ENCODE measurements at places on chromosomes 12 and 14.

GRCh38 chr12:67442896-67443295 lies 173.7 kb downstream of the CAND1 start:
- DNase-seq: no peak

- no peak for DNase-seq
Measured at GRCh38 chr12:31322801-31323207, 3.1 kb downstream of the SINHCAF start.

- DNase-seq: no peak
Measured at GRCh38 chr14:55233591-55233990, 37.6 kb upstream of the FBXO34 start.

GRCh38 chr12:106739815-106740530 lies 34.5 kb upstream of the RIC8B start:
- no peak for DNase-seq

- no peak for DNase-seq
Measured at GRCh38 chr12:125382926-125383325, 317.7 kb downstream of the AACS start.

DNA sequence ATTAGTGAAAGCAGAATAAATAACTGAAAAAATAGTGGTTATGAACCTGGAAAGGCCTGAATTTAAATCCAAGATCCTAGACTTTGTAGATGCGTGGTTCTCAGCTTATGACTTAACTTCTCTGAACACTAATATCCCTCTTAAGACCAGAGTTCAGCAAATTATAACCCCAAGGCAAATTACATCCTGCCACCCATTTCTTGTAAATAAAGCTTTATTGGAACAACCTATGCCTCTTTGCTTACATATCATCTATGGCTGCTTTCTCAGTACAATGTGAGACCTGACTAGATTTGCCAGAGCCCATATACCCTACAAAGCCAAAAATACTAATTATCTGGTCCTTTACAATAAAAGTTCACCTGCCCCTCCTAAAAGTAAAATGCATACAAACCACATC lies 199.1 kb downstream of the MED13L start:
- no peak for DNase-seq

- DNase-seq: no peak
Measured at GRCh38 chr14:37594971-37595808, at the start of the genes FOXA1 and TTC6. Gene FOXA1 (minus strand): TSS chr14:37595249. CDS start chr14:37594972, 277 bp downstream. Gene TTC6 (plus strand): TSS chr14:37595629. CDS start chr14:37622065, 26,436 bp downstream.

DNA sequence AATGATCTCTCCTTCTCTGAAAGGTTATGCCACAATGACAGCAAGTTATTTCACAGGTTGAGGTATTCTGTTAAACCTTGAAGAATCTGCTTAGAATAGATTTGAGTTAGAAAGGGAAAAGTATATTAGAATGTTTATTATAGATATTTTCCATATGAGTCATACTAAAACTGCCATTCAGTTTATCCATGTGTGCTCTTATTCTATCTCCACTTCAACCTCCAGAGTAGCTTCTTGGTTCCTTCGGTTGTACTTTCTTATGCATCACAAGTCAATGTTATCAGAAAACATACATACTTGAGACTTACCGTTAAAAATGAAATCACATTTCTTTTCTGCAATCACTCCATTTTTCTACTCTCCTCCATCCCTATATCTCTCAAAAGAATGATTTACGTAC lies 197.7 kb downstream of the BCAT1 start:
- no peak for DNase-seq

- DNase-seq: no peak
Measured at GRCh38 chr12:56836800-56837663, 73.9 kb downstream of the HSD17B6 start.

GRCh38 chr12:95169368-95169767 lies 47.9 kb downstream of the FGD6 start:
- no peak for DNase-seq

- DNase-seq: peak; percentile 32
Measured at GRCh38 chr14:69354383-69355153, 43.5 kb downstream of the ERH start.

DNA sequence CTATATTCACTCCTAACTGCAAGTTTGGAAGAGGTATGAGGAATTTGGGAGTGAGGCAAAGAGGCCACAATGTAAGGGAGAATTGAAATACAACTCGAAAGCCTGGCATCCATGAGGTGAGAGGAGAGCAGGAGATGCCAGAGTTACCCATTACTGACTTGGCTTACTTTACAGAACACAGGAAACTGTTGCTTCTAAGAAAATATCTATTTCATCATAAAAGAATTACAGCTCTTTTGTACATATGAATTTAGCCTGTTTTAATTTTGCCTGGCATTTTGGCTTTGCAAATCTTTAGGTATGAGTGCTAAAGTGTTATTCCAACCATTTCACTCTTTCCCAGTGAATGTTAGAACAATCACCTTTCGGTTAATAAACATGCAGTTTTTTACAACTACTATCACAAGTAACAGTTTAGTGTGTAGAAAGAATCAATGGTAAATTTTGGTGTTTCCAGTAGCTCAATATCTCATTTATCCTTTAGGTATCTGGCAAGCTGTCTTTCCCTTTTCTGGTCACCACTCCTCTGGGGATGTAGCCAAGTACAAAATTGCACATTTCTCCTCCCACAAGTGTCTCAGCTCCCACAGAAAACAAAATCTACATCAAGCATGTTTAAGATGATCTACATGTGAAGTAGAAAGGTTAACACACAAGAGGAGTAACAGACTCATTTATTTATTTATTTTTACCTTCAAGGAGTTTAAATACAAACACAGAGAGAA lies 196.6 kb upstream of the DCN start:
- DNase-seq: no peak

DNA sequence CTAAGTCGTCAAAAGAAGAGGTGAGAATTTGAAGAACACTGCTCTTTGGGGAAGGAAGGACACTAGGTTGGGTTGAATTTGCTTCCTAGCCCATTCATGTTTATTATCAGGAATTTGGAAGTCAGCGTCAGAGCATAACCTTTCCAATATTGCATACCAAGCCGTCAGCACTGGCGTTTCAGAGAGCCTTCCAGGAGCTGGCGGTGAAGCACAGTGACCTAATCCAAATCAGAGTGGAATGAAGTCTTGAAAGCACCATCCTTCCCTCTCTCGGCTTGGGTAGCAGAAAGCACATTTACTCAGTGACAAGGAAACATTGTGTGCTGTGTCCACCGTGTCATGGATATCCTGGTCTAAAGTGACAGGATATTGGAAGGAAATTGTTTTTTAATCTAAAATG lies 240.3 kb upstream of the PELI2 start:
- no peak for DNase-seq

DNA sequence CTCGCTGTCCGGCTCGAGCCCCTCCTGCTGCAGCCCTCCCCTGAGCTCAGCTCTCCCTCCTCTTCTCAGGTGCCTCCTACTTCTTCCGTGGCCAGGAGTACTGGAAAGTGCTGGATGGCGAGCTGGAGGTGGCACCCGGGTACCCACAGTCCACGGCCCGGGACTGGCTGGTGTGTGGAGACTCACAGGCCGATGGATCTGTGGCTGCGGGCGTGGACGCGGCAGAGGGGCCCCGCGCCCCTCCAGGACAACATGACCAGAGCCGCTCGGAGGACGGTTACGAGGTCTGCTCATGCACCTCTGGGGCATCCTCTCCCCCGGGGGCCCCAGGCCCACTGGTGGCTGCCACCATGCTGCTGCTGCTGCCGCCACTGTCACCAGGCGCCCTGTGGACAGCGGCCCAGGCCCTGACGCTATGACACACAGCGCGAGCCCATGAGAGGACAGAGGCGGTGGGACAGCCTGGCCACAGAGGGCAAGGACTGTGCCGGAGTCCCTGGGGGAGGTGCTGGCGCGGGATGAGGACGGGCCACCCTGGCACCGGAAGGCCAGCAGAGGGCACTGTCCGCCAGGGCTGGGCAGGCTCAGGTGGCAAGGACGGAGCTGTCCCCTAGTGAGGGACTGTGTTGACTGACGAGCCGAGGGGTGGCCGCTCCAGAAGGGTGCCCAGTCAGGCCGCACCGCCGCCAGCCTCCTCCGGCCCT lies 22.8 kb downstream of the MMP17 start:
- no peak for DNase-seq

DNA sequence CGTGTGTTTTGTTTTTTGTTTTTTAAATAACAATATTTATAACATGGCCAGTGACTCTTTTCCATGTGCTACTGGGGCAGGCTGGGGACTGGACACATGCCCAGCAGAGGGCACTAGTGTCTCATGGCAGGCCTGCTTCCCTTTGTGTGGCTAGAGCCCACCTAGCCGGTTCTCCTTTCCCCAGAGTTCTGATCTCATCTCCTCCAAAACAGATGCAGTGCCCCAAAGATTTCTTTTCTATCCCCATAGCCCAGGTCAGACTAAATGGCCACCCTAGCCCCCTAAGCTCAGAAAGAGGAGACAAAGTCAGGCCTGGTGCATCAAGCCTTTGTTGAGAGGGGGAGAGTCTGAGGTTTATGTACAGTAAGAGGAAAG lies 21.2 kb downstream of the PRPF40B start:
- DNase-seq: peak; percentile 72

DNA sequence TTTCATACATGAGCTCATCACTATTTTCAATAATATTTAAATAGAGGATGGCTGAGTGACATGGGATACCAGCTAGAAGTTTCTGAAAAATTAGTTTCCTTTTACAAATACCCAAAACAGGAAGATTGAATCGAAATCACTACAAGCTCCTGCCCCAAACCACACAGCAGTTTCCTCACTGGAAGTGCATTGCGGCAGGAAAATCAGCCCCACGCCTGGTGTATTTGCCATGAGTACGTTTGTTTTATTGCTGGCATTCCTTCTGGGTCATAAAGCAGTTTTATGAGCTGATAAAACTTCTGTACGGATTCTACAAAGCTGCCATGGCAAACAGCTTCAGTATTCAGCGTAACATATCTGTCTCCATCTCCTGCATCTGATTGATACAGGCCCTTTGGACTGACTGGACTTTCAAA lies 23.7 kb downstream of the CDC42BPB start:
- DNase-seq: no peak

DNA sequence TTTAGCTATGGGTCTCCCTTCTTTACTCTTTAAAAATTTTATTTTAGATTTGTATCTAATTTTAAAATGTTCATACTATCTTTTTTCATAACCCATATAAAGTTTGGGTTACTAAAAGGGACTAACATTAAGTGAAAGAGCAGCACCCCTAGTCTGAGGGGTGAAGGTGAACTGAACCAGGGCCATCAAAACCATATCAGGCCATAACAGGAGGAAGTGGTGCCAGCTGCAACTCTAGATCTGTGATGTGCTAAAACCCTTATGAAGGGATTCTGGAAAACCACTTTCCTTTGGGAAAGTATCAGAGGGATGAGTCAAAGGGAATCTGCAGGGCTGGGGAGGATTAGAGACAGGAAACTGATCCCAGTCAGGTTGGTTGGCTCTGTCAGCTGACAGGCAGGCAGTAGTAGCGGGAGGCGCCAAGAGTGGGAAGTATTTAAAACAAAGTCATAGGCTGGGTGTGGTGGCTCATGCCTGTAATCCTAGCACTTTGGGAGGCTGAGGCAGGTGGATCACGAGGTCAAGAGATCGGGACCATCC lies 162.5 kb downstream of the PPM1H start:
- no peak for DNase-seq

GRCh38 chr12:122054842-122055520 lies 23.6 kb upstream of the MLXIP start:
- no peak for DNase-seq

- no peak for DNase-seq
Measured at GRCh38 chr12:56220611-56221231, 1.0 kb downstream of the RNF41 start.

DNA sequence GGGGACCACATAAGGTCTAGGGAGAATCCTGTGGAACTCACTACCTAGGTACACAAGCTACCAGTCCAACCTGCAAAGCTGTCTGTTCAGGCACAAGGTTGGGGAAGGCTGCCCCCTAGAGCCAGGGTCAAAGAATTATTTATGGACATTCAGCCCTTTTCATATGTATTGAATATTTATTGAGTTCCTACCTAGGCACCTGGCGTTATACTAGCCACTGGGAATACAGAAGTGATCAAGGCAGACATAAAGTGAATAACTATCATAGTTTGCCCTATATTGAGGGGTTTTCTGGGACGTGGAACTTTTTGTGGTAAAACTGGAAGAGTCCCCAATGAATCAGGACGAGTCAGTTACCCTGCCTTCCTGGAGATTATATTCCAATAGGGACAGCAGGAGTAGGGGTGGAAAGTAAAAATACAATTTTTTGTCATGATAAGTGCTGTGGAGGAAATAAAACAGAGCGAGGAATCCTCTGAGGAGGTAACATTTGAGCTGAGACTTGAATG lies 5.8 kb upstream of the SLC48A1 start:
- peak; percentile 50 for DNase-seq

DNA sequence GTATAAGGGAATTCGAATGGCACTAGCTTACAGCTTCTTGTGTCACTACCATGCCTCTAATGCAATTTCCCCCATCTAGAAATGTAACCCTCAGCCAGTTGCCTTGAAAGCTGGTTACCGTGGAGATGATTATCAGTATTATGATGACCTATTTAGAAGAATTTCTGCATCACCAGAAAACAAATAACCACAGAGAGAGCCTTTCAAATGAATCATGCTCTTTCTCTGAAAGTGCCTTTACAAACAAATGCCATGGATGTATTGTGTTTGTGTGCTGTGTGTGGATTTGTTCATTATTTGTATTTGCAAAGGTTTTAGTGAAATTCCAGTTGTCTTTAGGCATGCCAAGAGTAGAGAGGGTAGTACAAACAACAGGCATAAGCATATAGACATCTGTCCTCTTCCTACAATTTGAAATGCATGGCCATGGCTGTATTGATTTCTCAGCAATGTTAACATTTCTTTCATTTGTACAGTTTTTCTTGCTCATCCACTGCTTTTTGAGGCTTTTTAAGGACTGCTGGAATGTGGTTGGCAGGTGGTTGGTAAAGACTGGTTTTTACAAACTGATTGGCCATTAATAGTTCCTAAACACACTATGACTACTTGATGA lies 266.5 kb downstream of the PAWR start:
- DNase-seq: no peak

DNA sequence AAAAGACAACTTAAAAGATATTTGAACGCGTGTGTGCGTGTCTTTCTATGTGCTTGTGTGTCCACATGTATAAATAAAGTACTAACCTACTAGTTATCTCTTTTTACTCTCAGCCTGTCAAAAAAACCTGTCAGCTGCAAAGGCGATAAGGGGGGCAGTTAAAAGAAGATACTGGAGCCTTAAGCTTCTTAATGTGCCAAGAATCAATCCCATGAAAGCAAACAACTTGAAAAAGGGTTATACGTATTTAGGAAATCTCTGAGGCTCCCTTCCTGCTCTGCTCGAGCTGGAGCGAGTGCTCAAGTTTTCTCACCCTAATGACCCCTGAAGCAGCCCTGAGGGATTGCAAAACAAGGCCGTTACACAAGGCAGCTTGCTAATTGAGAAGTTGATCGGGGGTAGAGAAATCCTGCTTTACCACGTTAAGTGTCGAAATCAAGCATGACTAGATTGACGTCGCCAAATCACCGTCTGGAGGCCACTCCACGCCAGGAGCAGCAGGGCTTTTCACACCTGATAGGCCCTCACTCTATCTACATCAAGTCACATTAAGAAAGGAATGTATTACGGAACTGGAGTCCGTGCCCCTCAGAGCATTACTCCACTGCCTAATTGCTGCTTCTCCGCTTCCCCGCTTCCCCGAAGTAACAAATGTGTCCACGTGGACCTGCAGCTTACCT lies 32.4 kb downstream of the LMO3 start:
- DNase-seq: no peak

All from stimulated activated effector memory CD8-positive, alpha-beta T cell treated with anti-CD3 and anti-CD28 coated beads, Interleukin-12 subunit alpha, Interleukin-12 subunit beta, amount 100 ng/mL, for 72 hours (primary cell).